H9 (cell line): ENCODE measurements at places on chromosomes 2 and 18. TPM values are rescaled to one million over a fixed set of nuclear protein-coding genes. Genes with fewer than 3 reads are reported as not detected.

The GPR75 gene
- 4.4 and 5.3 TPM in 2 replicates for total RNA-seq

The SCN1A gene
- total RNA-seq: 0.13 and 0.18 TPM in 2 replicates

The ALPI gene
- not detected in 2 replicates for total RNA-seq

The MATN3 gene
- 12.2 and 13.5 TPM in 2 replicates for total RNA-seq

The TUBB8B gene
- 0.72 and 1.0 TPM in 2 replicates for total RNA-seq

The CHRNG gene
- not detected in 2 replicates for total RNA-seq

The TCF7L1 gene
- 112 and 117 TPM in 2 replicates for total RNA-seq

The FAM110C gene
- total RNA-seq: 3.4 and 3.6 TPM in 2 replicates

The NYAP2 gene
- total RNA-seq: not detected in 2 replicates

The CYP26B1 gene
- 0.20 and 0.22 TPM in 2 replicates for total RNA-seq

The PLCL1 gene
- total RNA-seq: 0.04 TPM in 1 of 2 replicates, not detected in the other

GRCh38 chr2:102736110-102736409 lies 25.8 kb upstream of the TMEM182 start:
- H3K4me1 ChIP-seq: peaks cover 4% of the 10 kb centered on the region; the same call in 1 of the 2 replicates
- H3K27me3 ChIP-seq: no peaks in the 10 kb centered on the region
- peak overlapping the region; percentile 90 for H3K4me3 ChIP-seq
- peak; percentile 39 for DNase-seq
- H3K27ac ChIP-seq: no peak overlapping the region

DNA sequence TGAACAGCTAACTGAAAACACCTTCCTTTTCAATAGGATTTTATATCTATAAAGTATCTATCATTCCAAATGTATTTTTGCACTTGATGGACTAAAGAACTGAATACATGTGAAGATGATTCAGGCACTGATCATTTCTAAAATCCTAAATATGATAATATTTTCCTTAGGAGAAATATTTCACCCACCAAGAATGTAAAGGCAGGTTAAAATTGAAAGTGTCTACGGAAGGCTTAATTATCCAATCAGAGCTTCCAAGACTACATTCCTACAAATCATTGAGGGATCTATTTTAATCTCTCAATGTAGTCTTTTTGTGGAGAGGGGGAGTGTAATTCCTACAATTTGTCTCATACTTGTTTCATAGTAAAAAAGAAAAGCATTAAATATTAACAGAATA lies 3.6 kb downstream of the GALNT3 start:
- H3K4me3 ChIP-seq: no peak overlapping the region
- peaks cover 2% of the 10 kb centered on the region; the same call in 2 of the 3 replicates for H3K36me3 ChIP-seq
- H3K4me1 ChIP-seq: peaks cover 9% of the 10 kb centered on the region
- no peaks in the 10 kb centered on the region for H3K27me3 ChIP-seq
- H3K27ac ChIP-seq: no peak overlapping the region

DNA sequence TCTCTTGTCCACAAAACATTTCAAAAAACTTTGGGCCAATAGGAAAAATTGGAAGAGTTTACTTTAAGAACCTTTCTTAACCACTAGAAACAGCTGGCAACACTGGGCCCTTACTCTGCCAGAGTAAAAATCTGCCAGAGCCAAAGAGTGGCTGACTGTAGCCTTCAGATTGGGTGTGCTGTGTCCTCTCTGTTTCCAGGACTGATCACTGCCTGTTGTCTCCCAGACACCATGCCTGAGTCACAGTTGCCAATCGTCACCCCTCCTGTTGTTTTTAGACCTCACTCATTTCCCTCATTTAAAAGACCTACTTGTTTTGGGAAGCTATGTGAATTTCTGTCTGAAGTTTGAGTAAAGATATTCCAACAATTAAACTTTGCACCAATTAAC lies 159.1 kb downstream of the PPP1R1C start:
- H3K4me1 ChIP-seq: 0 out of 2 replicates have a peak, but pooled peaks cover 2% of the 10 kb centered on the region
- no peaks in the 10 kb centered on the region for H3K36me3 ChIP-seq
- DNase-seq: no peak
- H3K27me3 ChIP-seq: no peaks in the 10 kb centered on the region
- H3K4me3 ChIP-seq: no peak overlapping the region

DNA sequence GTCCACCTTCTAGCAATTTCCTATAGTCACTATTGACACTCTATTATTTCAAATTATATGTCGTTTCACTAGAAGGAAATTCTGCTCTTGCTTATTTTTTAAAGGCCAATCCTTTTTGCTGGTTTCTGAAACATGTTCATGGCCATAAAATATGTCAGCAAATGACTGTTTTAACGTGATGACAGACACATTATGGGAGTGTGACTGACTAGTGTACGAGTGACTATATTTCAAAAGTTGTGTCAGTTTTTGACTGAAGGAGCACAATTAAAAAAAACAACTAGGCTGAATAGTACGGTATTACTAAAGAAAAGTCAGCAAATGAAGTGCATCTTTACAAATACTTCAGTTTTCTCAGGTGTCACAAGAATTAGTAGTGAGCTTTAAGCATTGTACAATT lies 196.0 kb downstream of the NR4A2 start:
- no peak overlapping the region for H3K4me3 ChIP-seq
- no peaks in the 10 kb centered on the region for H3K4me1 ChIP-seq
- no peak for DNase-seq

GRCh38 chr2:238064376-238064775 lies 3.6 kb downstream of the SCLY start:
- DNase-seq: no peak
- H3K27me3 ChIP-seq: no peaks in the 10 kb centered on the region
- no peak overlapping the region for H3K27ac ChIP-seq
- no peak overlapping the region for H3K4me3 ChIP-seq

GRCh38 chr18:55925772-55926171 lies 337.8 kb upstream of the TCF4 start:
- no peaks in the 10 kb centered on the region; the same call in 1 of the 2 replicates for H3K4me1 ChIP-seq
- no peak for DNase-seq
- peaks cover 10% of the 10 kb centered on the region; the same call in 1 of the 2 replicates for H3K36me3 ChIP-seq
- H3K27ac ChIP-seq: no peak overlapping the region
- no peaks in the 10 kb centered on the region for H3K27me3 ChIP-seq
- H3K4me3 ChIP-seq: no peak overlapping the region

- 0 out of 2 replicates have a peak, but pooled peaks cover 9% of the 10 kb centered on the region for H3K36me3 ChIP-seq
- peaks cover 10% of the 10 kb centered on the region; the same call in 1 of the 2 replicates for H3K4me1 ChIP-seq
- no peak overlapping the region for H3K27ac ChIP-seq
- no peak for DNase-seq
- no peak overlapping the region for H3K4me3 ChIP-seq
These were observed 22.7 kb downstream of the CYB5A start for GRCh38 chr18:74268933-74269620.

GRCh38 chr2:212022966-212023365 lies 515.6 kb downstream of the ERBB4 start:
- no peaks in the 10 kb centered on the region for H3K4me1 ChIP-seq
- no peaks in the 10 kb centered on the region for H3K36me3 ChIP-seq
- H3K27ac ChIP-seq: no peak overlapping the region

DNA sequence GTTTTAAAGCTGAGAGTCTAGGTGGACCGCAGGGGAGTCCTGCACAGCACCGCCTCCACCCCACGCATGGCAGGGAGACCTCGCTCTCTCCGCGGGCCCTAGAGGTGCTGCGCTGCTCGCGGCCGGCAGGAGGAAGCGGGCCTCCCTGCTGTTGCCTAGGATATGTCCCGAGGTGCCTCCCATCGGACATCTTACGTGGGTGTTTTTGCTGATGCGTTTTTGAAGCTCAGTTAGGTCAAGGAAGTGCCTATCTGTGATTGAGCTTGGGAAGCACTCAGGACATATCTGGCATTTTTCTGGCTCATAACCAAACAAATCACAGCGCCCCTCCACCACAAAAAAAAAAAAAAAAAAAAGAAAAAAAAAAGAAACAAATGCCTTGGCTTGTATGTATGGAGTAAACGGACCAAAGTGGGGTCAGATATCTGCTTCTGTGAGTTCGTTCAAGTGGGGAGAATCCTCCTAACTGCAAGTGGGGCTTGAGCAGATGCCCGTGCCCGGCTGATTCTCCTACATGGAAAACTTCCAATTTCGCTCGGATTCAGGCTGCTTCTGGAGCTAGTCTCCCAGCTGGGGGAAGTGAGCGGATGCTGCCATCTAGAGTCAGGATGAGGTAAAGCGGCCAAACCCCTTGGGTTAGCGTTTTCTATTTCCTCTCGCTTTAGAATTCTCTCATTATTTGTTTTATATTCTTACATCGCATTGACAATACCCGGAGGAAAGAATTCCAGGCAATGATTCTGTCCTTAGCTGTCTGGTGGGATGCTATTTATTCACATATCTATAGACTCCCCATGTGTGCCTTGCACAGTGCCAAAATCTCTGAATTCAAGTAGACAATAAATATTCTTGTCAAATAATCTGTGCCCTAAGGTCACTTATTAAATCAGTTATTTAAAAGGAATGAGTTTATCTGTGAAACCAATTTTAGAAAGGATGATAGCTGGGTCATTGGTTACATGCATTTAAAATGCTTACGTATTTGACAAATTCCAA lies 95.3 kb downstream of the CD8B2 start:
- H3K36me3 ChIP-seq: no peaks in the 10 kb centered on the region
- peak; percentile 72 for DNase-seq
- H3K27ac ChIP-seq: no peak overlapping the region
- no peaks in the 10 kb centered on the region; the same call in 1 of the 2 replicates for H3K27me3 ChIP-seq

GRCh38 chr2:226180281-226180884 lies 619.2 kb downstream of the IRS1 start:
- H3K27me3 ChIP-seq: no peaks in the 10 kb centered on the region
- H3K27ac ChIP-seq: no peak overlapping the region
- no peak overlapping the region for H3K4me3 ChIP-seq
- H3K36me3 ChIP-seq: no peaks in the 10 kb centered on the region
- DNase-seq: no peak
- H3K4me1 ChIP-seq: no peaks in the 10 kb centered on the region

GRCh38 chr2:20343128-20343527 lies 7.5 kb downstream of the PUM2 start:
- no peak overlapping the region for H3K27ac ChIP-seq
- no peak overlapping the region for H3K4me3 ChIP-seq
- peaks cover 2% of the 10 kb centered on the region for H3K4me1 ChIP-seq
- no peaks in the 10 kb centered on the region for H3K27me3 ChIP-seq
- no peak for DNase-seq
